CD4-positive, alpha-beta T cell treated with Interleukin-4 for 1 hour (primary cell): ENCODE measurements at places on chromosomes 12 and 14.

DNA sequence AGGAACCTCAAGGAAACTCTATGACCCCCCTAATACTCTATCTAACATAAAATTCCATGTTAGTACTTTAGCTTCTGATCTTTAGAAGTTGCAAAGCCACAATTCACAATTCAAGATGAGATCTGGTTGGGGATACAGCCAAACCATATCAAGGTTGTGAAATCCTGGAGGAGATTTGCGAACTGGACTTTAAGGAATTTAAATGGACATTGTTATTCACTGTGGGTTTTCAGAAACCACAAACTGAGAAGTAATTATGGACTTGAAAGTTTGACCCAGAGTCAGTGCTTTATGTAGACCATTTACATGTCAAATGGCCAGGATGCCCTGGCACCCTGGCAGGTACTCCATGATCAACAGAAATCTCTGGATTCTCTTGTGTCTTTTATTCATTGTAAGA lies 14.2 kb upstream of the CDKL1 start:
- no peak for DNase-seq

- no peak for DNase-seq
Observed at GRCh38 chr12:120874547-120875245, 29.5 kb downstream of the SPPL3 start.

GRCh38 chr14:73695997-73696396 lies 18.2 kb downstream of the PNMA1 start:
- DNase-seq = no peak

DNA sequence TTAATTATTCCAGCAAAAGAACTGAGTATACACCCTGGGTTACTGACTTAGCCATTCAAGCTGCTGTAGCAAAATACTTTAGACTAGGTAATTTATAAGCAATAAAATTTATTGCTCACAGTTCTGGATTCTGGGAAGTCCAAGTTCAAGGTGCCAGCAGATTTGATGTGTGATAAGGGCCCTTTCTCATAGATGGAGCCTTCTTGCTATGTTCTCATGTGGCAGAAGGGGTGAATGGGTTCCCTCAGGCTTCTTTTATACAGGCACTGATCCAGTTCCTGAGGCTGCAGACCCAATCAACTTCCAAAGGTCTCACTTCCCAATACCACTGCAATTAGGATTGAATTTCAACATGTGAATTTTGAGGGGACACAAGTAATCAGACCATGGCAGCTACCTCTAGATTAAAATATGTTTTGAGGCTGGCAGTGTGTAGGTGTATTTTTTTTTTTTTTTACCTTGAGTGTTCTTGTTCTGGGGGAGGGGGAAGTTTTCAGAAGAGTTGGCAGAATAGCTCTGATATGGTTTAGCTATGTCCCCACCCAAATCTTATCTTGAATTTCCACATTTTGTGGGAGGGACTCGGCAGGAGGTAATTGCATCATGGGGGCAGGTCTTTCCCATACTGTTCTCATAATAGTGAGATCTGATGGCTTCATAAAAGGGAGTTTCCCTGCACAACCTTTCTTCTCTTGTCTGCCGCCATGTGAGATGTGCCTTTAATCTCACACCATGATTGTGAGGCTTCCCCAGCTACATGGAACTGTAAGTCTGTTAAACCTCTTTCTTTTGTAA lies 178.2 kb downstream of the RASSF9 start:
- no peak for DNase-seq

DNA sequence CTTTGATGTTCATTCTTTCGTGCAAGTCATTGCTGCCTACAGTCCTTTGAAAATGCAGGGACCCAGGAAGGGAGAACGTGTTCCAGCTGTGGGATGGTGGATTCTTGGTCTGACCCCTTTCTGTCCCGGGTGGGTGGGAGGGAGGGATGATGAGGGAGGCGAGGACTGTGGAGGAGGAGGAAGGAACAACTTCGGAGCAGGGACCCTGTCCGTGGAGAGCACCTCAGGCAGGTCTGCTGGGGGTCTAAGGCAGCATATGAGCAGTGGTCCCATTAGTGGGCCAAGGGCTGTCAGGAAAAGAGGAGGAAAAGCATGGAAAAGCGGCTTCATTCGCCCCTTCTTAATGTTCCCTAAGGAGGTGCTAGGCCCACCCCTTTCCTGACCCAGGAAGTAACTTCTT lies 36.0 kb downstream of the CACNA2D4 start:
- DNase-seq = no peak

DNA sequence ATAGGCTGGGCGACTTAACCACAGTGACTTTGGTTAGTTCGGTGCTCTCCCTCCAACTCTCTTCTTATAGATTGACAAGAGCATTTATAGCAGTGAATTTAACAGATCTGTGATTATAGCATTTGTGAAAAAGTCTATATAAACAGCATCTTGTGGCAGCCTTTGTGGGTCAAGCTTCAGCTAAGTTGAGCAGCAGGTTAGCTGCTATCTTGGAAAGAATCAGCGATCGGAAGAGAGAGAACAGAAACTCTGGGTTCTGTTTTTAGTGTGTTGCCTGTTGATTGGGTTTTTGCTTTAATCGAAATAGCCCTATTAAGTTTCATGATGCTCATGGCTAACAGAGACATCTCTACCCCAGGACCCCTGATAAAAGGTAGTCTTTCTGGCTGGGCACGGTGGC lies 20.2 kb downstream of the EVL start:
- DNase-seq = no peak

- peak; percentile 63 for DNase-seq
Observed at GRCh38 chr12:8033153-8034044, 883 bp downstream of the FOXJ2 start.

DNA sequence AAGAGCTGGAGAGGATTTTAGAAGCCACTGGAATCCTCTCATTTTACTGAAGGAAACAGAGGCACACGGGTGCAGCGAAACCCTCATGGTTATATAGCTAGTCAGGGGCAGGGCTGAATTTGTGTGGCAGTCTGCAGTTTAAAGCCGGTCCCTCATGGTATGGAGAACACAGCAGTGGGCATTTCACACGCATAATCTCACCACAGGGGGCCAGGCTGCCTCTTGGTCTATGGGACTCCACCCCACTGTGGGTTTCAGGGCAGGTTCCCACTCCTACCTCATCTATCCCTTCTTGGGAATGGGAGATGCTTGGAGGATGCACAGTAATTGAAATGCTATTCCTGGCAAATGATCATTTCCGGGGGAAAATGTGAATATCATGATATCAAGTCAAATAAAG lies 400.6 kb downstream of the RGS6 start:
- DNase-seq = no peak

DNA sequence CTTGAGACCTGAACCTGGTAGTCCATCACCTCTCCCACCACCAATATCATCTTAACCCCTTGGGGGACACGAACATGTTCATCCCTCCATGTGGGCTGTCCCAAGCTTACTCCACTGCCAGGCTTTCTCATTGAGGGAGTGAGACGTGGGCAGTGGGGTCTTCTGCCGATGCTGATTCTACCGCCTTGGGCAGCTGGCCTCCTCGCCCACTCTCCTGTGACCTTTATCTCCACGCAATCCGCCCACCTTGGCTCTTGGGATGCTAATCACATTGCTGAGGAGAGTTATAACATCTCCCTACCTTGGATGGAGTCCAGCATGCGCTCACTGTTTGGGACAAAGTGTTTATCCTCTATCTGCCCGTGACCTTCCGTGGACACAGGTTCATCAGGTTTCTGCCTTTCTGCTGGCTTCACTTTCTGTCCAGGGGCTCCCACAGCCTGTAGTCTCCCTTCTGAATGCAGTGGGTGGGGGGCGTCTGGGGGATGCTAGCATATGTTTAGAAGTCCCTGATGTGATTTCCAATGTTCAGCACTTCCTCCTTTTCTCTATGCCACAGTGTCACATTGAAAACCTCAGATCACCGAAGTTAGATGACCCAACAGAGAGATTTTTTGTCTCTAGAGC lies 53.2 kb upstream of the ESRRB start:
- DNase-seq = no peak

GRCh38 chr12:68392376-68392775 lies 60.2 kb upstream of the MDM1 start:
- no peak for DNase-seq

GRCh38 chr14:92658160-92658559 lies 90.3 kb downstream of the LGMN start:
- DNase-seq = no peak
